ENCODE measurements at places on chromosomes 12 and 14.

- no peak for DNase-seq
Measured at GRCh38 chr14:34407951-34408350, 54.1 kb downstream of the SPTSSA start.

GRCh38 chr12:89185181-89185580 lies 167.1 kb downstream of the DUSP6 start:
- no peak for DNase-seq

GRCh38 chr14:22305607-22306006 lies 283.4 kb downstream of the DAD1 start:
- no peak for DNase-seq

DNA sequence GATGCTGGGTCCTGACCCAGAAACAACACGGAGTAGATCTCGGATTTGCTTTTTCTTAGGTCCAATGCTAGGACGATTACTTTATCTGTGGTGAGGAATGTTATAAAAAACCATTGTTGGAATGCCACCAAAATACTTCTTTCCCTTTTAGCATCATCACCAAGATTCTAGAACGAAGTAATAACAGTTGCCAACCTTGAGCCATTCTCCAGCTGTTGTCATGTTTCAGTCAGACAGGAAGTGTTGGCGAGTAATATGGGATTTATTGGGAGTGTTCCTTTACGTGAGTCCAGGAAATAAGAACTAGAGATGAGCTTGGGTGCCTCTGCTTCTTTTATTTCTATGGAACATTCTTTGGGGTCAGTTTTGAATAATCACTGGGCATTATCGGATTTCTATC lies 892.9 kb downstream of the DIO2 start:
- DNase-seq: no peak

DNA sequence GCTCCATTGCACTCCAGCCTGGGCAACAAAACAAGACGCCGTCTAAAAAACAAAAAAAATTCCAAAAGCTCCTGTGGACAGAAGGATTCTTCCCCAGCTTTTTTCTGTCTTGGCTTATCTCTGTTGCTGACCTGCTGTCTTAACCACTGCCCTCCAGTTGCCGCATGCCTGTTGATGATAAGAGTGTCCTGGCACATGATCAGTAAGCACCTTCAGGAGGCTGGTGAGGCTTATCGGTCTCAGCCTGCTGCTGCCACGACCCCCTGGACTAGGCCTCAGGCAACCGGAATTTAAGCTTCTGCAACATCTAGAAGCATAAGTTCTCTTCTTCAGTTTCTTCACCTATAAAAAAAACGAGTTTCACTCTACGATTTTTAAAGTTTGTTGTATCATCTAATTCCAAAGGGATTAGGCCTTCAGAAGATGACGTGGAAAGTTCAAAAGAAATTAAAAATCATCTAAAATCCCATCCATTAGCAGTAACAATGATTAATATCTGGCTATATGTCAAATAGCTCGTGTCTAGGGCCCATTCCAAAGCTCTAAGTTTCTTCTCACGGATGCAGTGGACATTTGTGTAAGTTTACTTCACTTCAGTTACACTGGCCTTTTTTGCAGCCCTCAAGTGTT lies 46.4 kb downstream of the RESF1 start:
- no peak for DNase-seq
